ENCODE measurements at places on chromosomes 2 and 18.

- peak; percentile 21 for DNase-seq
Measured at GRCh38 chr2:47429795-47430194, 26.8 kb downstream of the MSH2 start.

GRCh38 chr2:181407171-181407570 lies 50.0 kb upstream of the ITGA4 start:
- DNase-seq = no peak

- peak; percentile 69 for DNase-seq
Measured at GRCh38 chr2:237473878-237474441, 13.1 kb upstream of the MLPH start.

GRCh38 chr18:54824761-54825160 lies 3.5 kb upstream of the RAB27B start:
- no peak for DNase-seq

DNA sequence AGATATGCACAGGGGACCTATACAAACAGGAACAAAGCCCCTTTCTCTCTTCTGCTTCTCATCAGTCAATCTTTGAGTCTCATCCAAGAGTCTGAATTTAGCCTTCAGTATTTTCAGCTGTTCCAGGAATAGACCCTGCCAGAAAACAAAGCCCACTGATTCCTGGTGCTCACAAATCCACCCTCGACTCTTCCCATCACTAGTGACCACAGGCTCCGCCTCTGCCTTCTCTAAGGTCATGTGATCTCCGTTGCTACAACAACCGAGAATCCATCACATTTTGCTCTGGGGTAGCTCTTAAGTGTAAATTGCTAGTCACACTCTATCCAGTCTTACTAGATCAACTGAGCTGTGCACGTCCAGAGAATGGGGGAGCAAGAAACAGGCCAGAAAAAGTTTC lies 46.4 kb upstream of the SPTBN1 start:
- DNase-seq = no peak

- no peak for DNase-seq
Measured at GRCh38 chr2:36493306-36493705, 104.7 kb downstream of the FEZ2 start.

- no peak for DNase-seq
Measured at GRCh38 chr18:41905786-41906527, 49.1 kb upstream of the PIK3C3 start.

GRCh38 chr2:129752686-129753085 lies 226.8 kb upstream of the RAB6C start:
- no peak for DNase-seq

GRCh38 chr2:215536510-215536909 lies 100.6 kb upstream of the FN1 start:
- DNase-seq = peak; percentile 85

Measured in fibroblast of upper back skin (primary cell).